Eye (tissue), 1 donor: ENCODE measurements at places on chromosomes 1 and 21.
A peak's percentile ranks its signal among the peaks of the same experiment; 100 is the strongest.

- DNase-seq = no peak
Observed at GRCh38 chr1:76147917-76148316, 73.4 kb downstream of the ST6GALNAC3 start.

DNA sequence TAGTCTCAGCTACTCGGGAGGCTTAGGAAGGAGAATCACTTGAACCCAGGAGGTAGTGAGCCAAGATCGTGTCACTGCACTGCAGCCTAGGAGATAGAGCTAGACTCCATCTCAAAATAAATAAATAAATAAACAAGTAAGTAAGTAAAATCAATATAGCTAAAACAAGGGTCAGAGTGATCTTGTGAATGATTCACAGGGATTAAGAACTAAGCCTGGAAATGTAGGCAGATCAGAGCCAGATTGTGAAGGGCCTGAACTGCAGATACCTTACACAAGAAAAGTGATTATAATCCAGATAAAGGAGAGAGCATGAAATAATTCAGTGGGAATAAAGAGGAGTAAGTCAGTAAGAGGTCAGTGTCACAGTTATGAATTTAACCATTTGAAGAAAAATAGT, 41.5 kb downstream of the COP1 start:
- DNase-seq = no peak

GRCh38 chr1:232627645-232628334, 2.1 kb downstream of the SIPA1L2 start:
- peak; percentile 67 for DNase-seq

GRCh38 chr1:95655321-95656020, 421.5 kb downstream of the RWDD3 start:
- DNase-seq = peak; percentile 59

DNA sequence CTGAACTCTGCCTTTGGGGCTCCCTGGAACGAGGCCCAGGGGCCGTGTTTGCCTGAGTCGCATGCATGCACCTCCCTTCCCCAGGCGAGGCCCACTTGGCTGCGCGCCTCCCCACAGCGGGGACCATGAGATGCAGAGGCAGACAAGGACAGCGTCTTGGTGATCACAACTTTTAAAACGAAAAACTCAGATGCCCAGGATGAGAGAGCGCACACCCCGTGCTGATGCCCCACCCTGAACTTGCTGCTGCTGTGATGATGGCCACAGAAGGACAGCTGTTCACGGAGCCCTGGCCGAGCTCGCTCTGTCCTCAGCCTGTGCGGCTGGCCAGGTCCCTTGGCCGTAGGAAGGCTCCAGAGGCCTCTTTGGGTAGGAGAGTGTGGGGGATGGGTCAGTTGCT, 11.4 kb upstream of the PRMT2 start:
- DNase-seq = no peak

DNA sequence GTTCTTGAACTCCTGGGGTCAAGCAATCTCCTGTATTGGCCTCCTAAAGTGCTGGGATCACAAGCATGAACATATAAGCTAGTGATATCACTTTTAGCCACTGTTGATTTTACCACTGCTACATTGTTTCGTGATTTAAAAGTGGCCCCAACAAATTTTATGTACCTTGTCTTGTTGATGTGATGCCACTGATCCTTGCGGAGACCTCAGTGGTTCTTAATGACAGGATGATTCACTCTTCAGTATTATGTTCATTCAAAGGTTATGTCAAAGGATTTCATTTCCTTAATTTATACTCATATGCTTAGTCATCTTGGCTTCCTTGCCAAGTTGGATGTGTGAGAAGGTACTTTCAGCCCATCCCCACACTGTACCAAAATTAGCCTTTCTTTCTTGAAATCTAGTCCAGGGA, 12.1 kb downstream of the PRKACB start:
- DNase-seq = no peak

- no peak for DNase-seq
Observed at GRCh38 chr1:226708342-226708780, 30.7 kb downstream of the ITPKB start.

GRCh38 chr1:184483101-184483683, 96.4 kb downstream of the C1orf21 start:
- no peak for DNase-seq

GRCh38 chr1:247647864-247648263, 31.7 kb downstream of the OR13G1 start:
- DNase-seq = peak; percentile 15

- DNase-seq = no peak
Observed at GRCh38 chr1:110360431-110360830, 21.3 kb downstream of the RBM15 start.

DNA sequence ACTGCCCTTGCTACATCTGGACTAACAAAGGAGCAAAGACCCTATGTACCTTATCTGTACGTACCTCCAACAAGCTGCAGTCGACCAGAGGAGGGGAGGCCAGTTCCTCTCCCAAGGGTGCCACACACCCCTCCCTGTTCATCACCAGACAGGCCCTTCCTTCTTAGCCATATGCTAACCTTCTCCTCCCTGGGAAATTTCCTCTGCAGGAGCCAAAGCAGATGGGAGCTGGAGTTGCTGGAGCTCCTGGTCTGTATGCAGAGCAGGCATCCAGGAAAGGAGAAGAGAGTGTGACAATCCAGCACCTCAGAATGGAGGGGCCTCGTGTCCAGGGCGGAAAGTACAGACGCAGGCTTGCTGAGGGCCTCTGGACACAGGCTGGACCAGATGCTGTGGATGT, 48.5 kb downstream of the C8B start:
- DNase-seq = no peak

DNA sequence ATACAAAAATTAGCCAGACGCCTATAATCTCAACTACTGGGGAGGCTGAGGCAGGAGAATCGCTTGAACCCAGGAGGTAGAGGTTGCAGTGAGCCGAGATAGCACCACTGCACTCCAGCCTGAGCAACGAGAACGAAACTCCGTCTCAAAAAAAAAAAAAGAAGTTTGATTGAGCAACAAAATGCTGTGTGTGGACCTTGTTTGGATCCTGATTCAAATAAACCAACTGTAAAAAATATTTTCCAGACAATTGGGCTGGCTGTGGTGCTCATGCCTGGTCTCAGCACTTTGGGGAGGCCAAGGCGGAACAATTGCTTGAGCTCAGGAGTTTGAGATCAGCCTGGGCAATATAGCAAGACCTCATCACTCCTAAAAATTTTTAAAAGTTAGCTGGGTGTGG, 16.8 kb downstream of the PTAFR start:
- no peak for DNase-seq

- no peak for DNase-seq
Observed at GRCh38 chr21:36451506-36451905, 28.4 kb downstream of the CLDN14 start.

- DNase-seq = no peak
Observed at GRCh38 chr1:150072959-150073358, 5.4 kb downstream of the VPS45 start.

DNA sequence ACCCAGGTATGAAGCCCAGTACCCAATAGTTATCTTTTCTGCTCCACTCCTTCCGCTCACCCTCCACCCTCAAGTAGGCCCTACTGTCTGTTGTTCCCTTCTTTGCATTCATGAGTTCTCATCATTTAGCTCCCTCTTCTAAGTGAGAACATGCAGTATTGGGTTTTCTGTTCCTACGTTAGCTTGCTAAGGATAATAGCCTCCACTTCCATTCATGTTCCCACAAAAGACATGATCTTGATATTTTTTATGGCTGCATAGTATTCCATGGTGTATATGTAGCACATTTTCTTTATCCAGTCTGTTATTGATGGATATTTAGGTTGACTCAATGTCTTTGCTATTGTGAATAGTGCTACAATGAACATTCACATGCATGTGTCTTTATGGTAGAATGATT, 2.8 kb upstream of the TP53BP2 start:
- DNase-seq = no peak

- no peak for DNase-seq
Observed at GRCh38 chr21:38859852-38860251, 54.1 kb downstream of the ETS2 start.

GRCh38 chr1:203534526-203534925, 40.6 kb downstream of the OPTC start:
- no peak for DNase-seq

- no peak for DNase-seq
Observed at GRCh38 chr1:212824201-212824600, 23.2 kb downstream of the SPATA45 start.

DNA sequence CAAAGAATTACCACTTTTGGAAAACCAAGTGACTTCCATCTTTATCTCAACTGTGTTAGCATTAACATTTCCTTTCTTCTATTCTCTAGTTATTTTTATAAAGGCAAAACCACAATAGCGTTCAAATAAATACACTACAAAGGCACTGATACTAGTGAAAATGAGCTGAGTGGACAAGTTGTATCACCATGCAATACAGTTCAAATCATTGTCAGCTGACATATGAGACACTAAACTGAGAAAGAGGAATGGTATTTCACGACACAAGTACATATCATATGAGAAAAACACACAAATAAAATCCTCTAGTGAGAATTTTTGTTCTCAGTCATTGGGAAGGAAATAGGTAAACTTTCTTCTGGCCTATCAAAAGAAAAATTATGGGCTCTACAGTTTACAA, 26.2 kb downstream of the ENAH start:
- no peak for DNase-seq

- no peak for DNase-seq
Observed at GRCh38 chr1:226627924-226628611, 79.5 kb downstream of the STUM start.

- DNase-seq = no peak
Observed at GRCh38 chr1:151132335-151133017, 14.0 kb downstream of the SEMA6C start.

DNA sequence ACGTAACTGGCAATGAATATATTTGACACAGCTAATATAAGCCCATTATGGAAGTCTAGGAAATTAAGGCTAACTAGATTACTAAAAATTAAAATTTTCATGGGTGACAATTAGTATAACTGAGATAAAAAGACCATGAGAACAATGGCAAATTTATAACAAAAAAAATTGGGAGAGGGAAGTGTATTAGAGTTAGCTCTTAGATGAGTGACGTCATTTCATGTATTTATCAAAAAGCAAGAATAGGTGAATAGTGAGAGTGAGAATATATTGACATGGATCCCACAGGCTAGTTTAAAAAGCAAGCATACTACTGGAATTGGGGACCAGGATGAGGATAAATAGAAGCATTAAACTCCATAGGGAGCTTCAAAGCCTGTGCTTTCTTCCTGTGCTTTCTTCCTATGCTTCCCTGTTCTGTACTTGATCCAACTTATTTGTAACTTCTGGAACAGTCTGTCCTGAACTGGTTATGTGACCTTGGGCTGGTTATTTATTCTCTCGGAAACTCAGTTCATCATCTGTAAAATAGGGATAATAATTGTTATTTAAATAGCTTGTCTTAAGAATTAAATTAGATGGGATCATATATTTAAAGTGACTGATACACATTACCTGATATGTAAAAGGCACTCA, 9.1 kb downstream of the BCL9 start:
- DNase-seq = no peak

DNA sequence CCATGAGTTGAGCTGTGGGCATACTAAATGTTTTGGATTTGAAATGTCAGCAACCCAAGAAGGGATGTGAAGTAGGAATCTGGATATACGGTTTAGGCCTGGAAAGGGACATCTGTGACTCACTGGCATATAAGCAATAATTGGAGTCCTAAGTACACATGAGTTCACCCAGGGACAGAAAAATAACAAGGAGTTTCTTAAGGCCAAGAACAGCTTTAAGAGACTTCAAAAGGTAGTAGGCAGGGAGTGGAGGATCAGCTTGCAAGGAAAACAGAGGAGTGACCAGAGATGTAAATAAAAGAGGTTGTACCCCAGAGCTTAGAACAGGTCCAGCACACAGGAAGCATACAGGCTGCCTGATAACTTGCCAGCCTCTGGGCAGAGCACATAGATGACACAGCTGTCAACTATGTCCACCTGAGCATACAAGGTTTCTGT, 28.1 kb downstream of the TMEM50B start:
- DNase-seq = no peak

- peak; percentile 88 for DNase-seq
Observed at GRCh38 chr1:179586107-179586823, 5.4 kb upstream of the TDRD5 start.

DNA sequence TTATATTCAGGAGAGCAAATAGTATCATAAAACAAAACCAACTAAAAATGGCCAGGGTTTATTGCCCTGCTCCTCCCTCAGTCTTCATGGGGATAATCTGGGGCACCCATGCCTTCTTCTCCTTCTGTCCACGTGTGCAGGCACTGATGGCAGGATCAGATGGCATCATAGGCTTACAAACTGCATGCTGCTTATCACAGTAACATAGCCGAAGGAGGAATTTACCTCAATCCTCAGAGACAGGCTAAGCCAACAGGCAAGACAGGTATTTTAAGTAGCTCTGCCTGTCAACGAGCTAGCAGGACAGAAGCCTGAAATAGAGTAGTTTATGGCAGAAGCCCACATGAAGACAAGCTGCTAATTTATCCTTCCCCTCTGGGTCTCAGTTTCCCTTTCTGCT, 9.4 kb downstream of the LAMB3 start:
- DNase-seq = no peak

- no peak for DNase-seq
Observed at GRCh38 chr1:56220021-56220420, 359.3 kb downstream of the PLPP3 start.

- DNase-seq = no peak
Observed at GRCh38 chr21:45029298-45029947, 45.0 kb upstream of the ADARB1 start.

DNA sequence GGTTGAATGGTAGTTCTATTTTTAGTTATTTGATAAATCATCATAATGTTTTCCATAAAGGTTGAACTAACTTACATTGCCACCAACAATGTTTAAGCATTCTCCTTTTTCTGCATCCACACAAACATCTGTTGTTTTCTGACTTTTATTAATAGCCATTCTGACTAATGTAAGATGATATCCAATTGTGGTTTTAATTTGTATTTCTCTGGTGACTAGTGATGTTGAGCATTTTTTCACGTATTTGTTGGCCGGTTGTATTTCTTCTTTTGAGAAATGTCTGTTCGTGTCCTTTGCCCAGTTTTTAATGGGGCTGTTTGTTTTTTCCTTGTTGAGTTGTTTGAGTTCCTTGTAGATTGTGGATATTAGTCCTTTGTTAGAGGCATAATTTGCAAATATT, 24.6 kb upstream of the SLC35F3 start:
- DNase-seq = no peak

DNA sequence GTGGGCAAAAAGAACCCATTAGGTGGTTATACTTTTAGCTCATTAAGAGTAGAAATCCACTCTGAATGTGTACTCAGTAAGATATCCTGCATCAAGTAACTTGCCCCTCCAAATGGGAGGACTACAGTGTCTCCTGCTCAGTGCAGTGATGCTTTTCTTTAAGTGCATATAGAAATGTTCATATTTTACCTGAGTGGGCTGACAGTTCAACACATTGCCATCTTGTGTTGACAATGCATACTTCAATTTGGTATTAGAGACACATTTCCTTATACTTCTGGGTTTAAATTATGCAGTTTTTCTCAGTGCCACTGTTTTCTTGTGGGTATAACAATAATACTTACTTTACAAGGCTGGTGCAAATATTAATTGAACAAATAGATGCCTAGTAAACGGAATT, 318.6 kb upstream of the TMPRSS15 start:
- DNase-seq = no peak

GRCh38 chr1:196638466-196638865, 13.4 kb upstream of the CFH start:
- DNase-seq = no peak

GRCh38 chr1:147717051-147717705, 43.2 kb downstream of the GJA5 start:
- DNase-seq = no peak
